ENCODE measurements at places on chromosomes 1 and 21.

GRCh38 chr21:38852278-38852677, 46.5 kb downstream of the ETS2 start:
- DNase-seq, result no peak

DNA sequence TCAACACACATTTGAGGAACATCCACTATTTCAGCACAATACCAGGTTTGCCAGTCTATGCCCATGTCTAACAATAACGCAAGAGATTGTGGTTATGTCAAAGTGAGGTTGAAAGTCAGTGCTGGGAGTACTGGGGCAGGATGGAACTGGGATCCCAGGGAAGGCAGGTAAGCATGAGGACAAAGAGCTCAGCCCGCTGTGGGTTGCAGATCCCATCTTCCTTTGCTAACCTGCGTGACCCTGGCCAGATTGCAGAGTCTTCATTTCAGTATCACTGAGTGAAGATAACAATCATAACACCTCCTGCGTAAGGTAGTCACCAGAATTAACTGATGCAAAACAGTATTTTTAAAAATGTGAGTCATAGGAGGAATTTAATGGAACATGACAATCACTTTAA, 250.0 kb downstream of the PCP4 start:
- DNase-seq, result no peak

GRCh38 chr1:93773049-93773838, 91.6 kb upstream of the BCAR3 start:
- no peak for DNase-seq

GRCh38 chr1:85172684-85173337, 28.0 kb downstream of the SYDE2 start:
- DNase-seq, result no peak

DNA sequence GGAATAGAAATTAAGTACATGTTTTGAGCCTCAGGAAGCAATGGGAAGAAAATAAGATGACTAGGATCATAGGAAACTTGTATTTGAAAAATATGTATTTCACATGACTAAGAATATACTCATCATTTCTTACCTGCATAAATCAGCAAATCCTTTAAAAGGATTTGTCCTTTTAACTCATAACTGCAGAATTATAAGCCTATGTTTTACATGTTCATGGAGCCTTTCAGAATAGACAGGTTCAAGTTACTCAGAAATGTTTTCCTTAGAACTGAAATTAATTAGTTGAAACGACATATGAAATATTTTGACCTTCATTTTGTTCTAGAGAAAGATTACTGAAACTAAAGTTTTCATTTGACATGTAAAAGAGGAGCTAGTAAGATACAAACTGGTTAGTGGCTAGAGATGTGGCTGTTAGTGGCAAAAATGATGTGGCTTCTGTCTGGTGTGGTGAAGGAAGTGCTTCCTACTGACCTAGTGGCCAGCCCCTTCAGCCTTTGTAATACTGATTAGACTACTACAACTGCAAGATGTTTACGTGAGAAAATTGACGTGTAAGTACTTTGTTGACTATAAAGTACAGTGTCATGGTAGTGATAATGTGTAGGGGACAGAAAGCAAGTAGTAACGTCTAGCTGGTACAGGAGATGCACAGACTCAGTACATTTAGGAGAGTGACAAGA, 54.7 kb downstream of the PACC1 start:
- DNase-seq, result no peak

GRCh38 chr1:16254263-16254928, 17.4 kb upstream of the CPLANE2 start:
- DNase-seq, result no peak

DNA sequence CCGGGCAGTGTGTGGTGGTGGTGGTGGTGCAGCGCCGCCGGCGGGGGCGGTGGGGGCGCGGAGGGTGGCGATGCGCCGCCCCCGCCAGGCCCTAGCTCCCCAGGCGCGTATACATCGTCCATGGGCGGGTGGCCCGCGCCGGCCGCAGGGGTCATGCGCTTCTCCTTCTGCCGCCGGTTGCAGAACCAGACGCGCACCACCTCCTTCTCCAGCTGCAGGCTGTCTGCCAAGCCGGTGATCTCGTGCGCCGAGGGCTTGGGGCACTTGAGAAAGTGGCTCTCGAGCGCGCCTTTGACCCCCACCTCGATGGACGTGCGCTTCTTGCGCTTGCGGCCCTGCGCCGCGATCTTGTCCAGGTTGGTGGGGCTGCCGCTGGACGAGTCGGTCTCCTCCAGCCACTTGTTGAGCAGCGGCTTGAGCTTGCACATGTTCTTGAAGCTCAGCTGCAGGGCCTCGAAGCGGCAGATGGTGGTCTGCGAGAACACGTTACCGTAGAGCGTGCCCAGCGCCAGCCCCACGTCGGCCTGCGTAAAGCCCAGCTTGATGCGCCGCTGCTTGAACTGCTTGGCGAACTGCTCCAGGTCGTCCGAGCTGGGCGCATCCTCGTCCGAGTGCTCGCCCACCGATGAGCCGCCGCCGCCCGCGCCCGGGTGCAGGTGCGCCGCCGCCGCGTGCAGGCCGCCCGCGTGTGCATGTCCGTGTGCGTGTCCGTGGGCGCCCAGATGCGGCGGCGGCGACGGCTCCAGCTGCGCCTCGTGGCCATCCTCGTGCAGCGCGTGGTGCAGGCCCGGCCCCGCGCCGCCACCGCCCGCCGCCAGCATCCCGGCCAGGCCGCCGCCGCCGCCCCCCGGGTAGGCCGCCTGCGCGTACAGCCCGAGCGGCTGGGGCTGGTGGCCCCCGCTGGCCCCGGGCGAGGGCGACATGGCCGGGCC, 926 bp downstream of the POU3F1 start:
- peak; percentile 24 for DNase-seq

- DNase-seq, result no peak
These were observed 118.0 kb upstream of the IFFO2 start for GRCh38 chr1:19074361-19074901.

GRCh38 chr1:214970016-214970415, 112.5 kb upstream of the KCNK2 start:
- DNase-seq, result no peak

DNA sequence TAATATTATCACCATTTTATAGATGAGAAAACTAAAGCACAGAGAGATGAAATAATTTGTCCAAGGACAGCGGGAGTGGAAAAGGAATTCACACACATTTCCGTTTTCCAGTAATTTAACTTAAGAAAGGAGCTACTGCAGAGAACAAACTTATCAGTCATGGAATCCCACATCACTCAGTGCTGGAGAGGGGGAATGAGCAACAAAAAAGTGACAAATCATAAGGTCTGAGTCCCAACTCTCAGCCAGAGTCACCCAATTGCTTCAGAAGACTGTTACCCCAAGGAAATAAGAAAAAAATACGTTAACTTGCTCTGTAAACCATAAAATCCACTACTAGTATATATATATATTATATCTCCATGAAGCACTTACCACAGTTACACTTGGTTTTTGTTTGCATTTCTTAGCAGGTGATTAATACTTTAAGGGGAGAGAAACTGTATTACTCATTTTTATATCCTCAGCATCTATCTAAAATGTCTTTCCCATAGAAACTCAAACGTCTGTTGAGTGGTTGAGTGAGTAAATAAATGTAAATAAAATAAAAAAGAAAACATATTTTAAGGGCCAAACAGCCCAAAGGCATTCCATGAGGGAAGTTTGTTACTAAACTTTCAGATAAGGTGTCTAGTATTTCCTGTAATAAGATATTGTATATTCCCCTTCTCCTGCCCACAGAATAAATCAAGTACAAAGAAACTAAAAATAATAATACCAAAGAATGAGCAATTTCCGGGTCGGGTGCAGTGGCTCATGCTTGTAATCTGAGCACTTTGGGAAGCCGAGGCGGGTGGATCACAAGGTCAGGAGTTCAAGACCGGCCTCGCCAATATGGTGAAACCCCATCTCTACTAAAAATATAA, 76.8 kb downstream of the SLC45A1 start:
- DNase-seq, result no peak

DNA sequence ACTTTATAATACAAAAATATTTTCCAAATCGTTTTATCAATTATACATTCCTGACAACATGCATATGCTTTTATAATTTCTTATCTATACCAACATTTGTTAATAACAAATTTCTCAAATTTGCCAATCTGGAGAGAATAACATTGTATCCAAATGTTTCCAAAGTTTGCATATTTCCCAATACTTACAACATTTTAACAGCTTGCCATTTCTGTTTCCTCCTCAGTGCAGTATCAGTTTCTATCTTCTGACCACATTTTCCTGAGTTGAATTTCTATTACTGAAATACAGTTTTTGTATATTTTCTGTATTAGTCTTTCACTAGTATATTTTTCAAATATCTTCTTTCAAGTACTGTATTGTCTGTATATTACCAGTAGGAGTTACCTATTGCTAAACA, 1594.3 kb downstream of the PLA2G4A start:
- DNase-seq, result no peak

- DNase-seq, result no peak
These were observed 43.5 kb downstream of the OPRD1 start for GRCh38 chr1:28855469-28855951.

- DNase-seq, result no peak
These were observed 29.1 kb downstream of the DNAJC11 start for GRCh38 chr1:6672558-6672957.

- no peak for DNase-seq
These were observed 40.6 kb downstream of the MAPKAPK2 start for GRCh38 chr1:206725109-206725963.

DNA sequence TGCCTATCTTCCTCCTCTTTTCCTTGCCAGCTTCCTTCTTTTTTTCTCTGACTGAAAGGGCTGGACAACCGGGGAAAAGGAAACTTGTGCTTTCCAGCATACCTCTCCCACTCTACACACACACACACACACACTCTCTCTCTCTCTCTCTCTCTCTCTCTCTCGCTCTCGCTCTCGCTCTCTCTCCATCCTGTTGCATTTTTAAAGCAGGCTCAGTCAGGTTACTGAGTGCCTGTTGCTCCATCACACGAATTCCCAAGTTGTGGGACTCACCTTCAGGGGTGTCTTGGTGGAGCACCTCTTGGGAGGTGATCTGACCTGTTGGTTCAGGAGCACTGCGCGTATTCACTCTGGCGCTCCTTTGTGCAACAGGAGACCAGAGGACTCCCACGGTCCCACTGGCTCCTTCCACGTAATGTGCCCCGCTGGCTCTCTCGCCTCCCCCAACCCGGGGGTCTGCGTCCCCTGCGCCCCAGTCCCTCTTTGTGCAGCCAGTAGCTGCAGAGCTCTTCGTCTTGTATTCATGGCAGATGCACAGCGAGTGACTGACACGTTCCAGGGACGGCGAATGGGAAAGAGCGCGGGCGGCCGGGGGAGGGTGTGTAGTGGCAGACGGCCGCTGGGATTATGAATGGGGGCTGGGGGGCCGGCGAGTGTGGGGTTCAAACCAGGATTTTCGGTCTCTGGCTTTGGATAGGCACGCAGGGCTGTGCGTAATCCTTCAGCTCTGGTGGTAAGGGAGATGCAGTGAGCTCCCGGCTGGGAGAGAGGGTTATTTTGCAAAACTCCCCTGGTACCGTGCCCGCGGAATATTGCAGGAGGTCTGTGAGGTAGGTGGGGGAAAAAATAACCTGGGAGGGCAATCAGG, 660 bp upstream of the PDE4B start:
- peak; percentile 17 for DNase-seq

DNA sequence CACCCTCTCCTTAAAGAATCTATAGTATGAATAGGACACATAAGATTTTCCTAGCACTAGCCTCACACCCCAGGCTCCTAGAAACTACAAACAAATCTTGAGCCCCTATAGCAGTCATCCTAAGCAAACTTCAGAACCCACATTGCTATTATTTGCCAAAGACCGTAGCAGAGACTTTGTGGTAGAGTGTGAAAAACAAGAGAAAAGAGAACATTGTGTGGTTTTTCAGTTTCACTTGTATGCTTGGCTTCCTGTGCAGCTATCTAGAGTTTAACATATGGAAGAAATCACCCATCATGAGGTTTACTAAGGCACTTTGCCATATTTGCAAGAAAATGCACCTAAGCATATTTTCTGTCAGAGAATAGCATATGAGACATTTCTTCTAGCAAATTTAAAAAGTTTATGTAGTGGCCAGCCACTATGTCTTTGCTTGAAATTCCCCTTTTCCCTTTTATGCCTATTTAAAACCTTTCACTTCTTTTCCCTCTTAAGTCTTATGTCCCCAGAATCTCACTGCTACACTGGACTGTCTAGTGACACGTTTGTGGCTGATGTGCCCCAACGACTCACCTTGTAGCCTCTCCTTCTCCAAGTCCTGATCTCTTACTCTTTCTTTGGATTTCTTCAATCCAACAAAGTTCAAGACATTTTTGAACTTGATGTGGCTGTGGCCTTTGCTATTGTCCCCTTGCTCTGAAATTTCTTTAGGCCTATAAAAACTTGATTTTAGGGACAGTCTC, 25.6 kb downstream of the CCDC190 start:
- DNase-seq, result no peak

DNA sequence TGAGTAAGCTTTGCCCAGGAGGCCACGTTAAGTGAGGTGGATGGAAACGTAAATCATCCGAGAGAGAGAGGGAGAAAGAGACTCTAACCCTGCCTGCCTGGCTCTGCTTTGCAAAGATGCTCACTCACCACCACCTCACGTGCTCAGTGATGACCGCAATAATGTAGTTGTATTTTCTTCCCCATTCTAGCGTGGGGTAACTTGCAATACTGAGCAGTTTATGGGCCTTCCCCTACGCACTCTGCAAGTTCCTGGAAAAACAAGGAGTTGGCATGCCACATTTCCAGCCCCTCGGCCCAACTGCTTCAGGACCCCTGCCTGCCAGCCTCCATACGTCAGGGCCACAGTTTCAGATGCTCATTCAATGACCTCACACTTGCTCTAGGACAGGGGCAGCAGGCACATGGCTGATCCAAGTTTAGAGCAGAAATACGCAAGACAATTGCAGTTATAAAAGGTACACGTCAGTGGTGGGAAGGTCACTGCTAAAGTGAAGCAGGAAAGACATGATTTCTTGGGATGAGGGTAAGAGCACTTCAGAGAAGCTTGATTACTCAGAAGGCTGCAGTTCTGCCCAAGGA, 112.5 kb upstream of the RAB4A start:
- DNase-seq, result peak; percentile 34

- peak; percentile 5 for DNase-seq
These were observed 29.9 kb downstream of the FMO4 start for GRCh38 chr1:171343727-171344472.

Measured in lung (tissue), 17 donors.